ENCODE measurements at places on chromosomes 2 and 18.

GRCh38 chr2:98555696-98556095 is 52.6 kb downstream of the COA5 start:
- DNase-seq: no peak

- no peak for DNase-seq
Observed at GRCh38 chr2:67018301-67018700, 378.8 kb upstream of the ETAA1 start.

- no peak for DNase-seq
Observed at GRCh38 chr2:175136334-175137215, 31.4 kb downstream of the ATF2 start.

DNA sequence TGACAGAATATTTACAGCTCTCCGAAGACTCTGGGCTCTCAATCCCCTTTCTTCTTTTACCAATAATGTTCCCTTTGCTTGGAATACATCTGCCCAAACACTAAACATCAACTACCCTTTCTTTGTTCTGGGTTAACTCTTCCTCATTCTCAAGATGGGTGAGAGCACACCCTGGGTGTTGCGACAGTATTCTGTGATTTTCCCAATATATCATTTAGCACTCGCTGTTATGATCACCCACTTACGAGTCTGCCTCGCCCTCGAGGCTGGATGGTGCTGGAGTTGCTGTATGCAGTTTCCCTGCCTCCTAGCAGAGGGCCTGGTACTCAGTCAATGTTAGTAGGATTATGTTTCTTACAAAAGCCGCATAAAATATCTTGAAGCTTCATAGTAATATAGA is 93.2 kb downstream of the SOCS6 start:
- no peak for DNase-seq

DNA sequence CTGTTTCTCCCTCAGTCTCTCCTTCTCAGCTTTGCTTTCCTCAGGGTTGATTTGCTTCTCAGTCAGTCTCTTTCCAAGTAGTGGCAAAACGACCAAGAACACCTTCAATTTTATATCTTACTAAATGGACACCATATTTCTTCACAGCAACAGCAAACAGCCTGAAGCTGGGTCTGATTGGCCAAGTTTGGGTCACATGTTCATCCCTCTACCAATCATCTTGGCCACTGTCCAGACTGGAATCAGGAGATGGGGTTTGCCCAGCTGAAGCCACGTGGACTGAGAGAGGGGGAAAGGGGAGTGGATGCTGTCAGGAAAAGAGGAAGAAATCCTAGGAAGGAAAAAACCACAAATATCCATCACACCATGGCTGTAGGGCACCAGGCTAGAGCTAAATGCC is 42.0 kb upstream of the ACMSD start:
- DNase-seq: no peak

DNA sequence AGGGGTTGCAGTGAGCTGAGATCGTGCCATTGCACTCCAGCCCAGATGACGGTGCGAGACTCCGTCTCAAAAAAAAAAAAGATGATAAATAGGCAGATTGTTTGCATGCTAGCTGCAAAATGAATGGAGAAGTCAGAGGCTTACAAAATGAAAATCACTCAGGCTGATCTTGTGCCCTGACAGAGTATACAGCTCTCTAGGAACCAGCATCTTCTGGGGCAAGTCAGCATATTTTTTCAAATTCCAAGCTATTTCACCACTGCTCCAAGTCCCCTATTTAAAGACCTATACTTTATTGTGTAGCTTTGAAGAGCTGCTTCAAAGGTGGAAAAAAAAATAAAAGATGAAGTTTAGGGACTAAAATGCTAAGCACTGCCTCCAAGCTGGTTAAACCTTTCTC is 6.1 kb downstream of the E2F6 start:
- DNase-seq: no peak

GRCh38 chr2:152097801-152098495 is 896 bp downstream of the CACNB4 start:
- DNase-seq: no peak

GRCh38 chr18:74880706-74881278 is 283.1 kb downstream of the ZNF407 start:
- no peak for DNase-seq

GRCh38 chr2:158967731-158968395 is 577 bp upstream of the TANC1 start:
- DNase-seq: no peak

- no peak for DNase-seq
Observed at GRCh38 chr2:45084361-45085020, 75.2 kb upstream of the SIX2 start.

GRCh38 chr2:164882276-164882675 is 40.7 kb upstream of the COBLL1 start:
- no peak for DNase-seq

DNA sequence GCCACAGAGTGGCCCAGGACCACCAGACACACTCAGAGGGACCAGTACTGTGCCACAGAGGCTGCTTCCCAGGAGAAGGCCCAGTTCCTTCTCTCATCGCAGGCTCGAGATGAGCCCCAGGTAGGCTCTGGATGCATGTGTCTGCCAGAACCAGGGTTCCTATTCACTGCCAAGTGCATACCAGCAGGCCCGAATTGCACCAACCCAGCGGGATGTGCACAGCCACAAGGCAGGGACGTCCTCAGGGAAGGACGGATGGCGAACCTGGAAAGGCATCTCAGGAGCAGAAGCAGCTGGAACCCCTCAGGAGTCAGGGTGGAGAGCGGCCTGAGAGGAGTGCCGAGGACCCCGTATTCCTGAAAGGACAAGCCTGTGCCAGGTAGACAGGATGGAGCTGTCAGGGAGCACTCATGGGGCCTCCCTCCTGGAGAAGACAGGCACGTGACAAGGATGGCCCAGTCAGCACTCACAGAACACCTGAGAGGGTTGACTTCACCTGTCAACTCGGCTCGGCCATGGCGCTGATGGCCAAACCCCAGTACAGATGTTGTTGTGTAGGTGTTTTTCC is 73.7 kb downstream of the PTGR3 start:
- no peak for DNase-seq

DNA sequence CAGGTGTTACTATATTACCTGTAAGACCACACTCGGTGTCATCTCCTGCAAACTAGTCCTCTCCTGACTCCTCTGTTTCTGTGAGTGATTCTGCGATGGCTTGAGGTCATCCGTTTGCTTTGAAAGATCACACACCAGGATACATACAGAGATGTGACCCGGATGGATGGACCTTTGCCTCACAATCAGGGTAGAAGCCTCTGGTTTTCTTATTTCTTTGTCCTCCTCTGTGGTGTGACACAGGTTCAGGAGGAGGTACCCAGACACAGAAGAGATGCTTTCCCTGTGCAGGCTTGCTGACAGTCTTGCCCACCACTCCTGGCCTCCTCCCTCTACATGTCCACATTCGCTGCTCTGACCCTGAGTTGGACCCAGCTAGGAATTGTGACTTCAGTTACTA is 34.6 kb downstream of the PSD4 start:
- DNase-seq: no peak

DNA sequence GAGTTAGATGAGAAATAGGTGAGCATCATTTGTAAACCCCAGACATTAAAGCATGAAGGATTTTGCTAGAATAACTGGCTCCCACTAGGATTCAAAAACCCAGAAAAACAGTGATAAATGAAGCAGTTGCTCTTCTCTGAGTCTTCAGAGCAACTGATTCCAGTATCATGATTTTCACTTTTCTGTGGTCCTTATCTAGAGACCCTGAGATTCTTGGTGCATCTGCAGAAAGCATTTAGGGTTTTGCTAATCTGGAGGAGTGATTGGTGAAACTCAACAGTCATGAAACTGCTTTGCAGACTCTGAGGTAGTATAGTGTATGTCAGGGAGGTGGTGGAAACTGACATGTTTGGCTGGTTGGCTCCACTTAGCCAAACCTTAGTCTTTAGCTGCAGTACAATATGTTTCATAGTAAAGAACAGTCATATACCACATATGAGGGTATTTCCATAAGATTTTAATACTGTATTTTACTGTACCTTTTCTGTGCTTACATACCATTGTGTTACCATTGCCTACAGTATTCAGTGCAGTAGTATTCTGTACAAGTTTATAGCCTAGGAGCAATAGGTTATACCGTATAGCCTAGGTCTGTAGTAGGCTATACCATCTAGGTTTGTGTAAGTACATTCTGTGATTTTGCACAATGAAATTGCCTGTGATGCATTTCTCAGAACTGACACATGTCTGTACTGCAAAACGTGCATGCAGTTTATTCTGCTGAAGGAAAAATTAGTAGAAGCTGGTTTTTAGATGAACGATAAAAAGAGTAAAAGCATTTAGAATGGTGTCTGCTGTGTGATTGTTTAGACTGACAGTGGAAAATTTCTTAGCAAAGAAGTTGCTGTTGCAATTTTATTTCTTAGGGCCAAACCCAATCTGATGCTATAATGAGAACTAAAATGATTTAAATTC is 23.8 kb downstream of the EML4 start:
- DNase-seq: no peak

DNA sequence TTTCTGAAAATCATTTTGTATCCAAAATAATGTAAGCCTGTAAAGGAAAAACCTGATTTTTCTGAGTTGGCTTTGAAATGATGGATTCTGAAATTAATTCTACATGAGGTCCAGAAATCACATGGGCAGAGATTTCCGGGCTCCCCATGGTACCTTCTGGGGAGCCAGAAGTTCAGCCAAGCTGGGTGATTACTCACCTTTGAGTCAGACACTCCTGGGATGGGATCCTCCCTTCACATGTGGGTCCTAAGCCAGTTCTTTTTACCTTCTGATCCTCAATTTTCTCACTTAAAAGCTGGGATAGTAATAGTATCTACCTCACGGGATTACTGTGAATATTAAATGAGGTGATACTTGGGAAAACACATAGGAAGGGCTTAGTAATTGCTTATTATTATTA is 179.8 kb upstream of the EPAS1 start:
- DNase-seq: no peak

DNA sequence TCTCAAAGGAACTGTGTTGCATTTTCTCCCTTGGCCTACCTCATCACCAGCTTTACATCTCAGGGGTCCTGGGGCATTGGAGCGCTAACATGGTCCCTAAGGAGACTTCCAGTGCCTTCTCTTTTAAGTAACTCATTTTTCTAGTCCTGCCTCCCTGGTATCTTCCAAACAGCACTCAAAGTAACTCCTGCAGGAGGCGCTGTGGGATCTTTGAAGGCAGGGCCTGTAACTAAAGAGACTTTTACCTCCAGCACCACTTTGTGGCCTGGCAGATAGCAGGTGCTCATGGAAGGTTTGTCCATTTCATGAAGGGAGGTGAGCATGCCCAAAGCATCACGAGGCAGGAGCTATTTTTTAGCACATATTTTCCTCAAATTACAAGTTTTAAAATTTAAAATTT is 411.0 kb upstream of the GYPC start:
- peak; percentile 4 for DNase-seq

DNA sequence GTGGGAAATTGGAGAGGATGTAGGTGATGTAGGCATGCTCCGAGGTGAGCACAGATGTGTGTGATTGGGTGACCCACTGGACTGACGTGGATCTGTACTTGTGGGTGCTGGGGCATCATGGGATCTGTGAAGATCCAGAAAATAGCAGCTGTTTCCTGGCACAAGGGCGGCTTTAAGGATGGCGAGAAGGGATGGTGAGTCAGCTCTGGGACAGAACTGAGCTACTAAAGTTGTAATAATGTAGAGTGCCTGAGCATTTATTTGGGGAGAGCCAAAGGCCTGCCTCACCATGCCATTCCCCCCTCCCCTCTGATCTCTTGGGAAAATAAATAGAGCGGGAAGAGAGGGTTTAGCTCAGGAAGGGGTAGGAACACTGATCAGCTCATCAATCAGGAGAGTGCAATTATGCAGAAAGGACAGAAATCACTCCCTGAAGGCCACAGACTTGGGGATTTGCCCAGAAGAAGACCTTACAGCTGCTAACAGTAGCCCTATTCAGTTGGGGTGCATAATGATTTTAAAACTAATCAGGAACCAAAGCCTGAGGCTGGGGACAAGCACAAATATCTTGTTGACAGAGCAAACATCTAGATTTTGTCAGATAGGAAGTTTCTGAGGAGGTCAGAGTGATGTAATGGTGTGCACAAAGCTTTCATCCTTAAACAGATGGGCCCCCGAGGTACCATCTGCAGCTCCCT is 30.3 kb downstream of the TANC1 start:
- no peak for DNase-seq

All from NCI-H1436 (cell line).